H1 (cell line): ENCODE measurements at places on chromosomes 5 and 9. TPM values are rescaled to one million over a fixed set of nuclear protein-coding genes. Genes with fewer than 3 reads are reported as not detected.

CDX1 gene
- total RNA-seq = not detected in 2 replicates

WHRN gene
- 7.4 and 7.7 TPM in 2 replicates for total RNA-seq

THBS4 gene
- 12.8 and 14.2 TPM in 2 replicates for total RNA-seq

IFNA2 gene
- total RNA-seq = not detected in 2 replicates

ORM2 gene
- total RNA-seq = 0.90 TPM in 1 of 2 replicates, not detected in the other

RNF180 gene
- total RNA-seq = 2.3 and 2.4 TPM in 2 replicates

C1QTNF3 gene
- total RNA-seq = 0.82 and 1.0 TPM in 2 replicates

SYK gene
- 4.4 and 5.6 TPM in 2 replicates for total RNA-seq

ALDH1A1 gene
- 0.82 and 1.1 TPM in 2 replicates for total RNA-seq

ANKRD31 gene
- 0.06 and 0.27 TPM in 2 replicates for total RNA-seq

IFNB1 gene
- total RNA-seq = not detected in 2 replicates

GRIN1 gene
- total RNA-seq = 2.1 TPM in 2 replicates

CCDC69 gene
- total RNA-seq = 10.8 and 11.5 TPM in 2 replicates

SERINC5 gene
- total RNA-seq = 144 and 149 TPM in 2 replicates
